ENCODE measurements at places on chromosomes 3 and 15.

- no peak for DNase-seq
These were observed 18.2 kb upstream of the B4GALT4 start for GRCh38 chr3:119258915-119259314.

GRCh38 chr3:98763076-98763475, at the start of gene ST3GAL6:
TSS of gene ST3GAL6 (plus strand) at chr3:98763340. CDS start at chr3:98768441, 5,101 bp downstream.
- DNase-seq = no peak

DNA sequence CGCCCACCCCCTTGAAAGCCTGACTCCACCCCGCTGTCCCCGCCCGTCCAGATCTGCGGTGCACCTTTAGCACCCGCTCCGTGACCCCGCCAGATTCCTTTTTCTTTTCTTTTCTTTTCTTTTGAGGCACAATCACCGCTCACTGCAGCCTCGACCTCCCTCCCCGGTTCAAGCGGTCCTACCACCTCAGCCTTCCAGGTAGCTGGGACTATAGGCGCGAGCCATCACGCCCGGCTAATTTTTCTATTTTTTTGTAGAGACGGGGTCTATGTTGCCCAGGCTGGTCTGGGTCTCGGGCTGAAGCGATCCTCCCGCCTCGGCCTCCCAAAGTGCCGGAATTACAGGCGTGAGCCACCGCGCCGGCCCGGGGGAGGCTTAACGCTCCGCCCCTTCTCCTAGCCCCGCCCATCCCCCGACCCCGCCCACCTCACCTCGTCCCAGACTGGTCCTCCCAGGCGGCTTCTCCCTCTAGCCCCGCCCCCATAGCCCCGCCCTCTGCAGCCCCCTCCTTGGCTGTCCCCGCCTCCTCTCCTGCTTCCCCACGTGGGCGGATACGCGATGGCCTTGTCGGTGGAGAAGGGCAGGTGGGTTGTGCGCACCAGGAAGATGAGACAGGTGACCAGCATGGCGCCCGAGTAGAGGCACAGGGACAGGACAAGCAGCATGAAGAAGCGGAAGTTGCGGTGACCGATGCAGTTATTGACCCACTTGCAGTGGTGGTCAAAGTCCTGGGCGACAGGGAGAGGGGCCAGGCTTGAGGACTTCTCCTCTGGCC, 3.2 kb downstream of the ZDHHC19 start:
- no peak for DNase-seq

DNA sequence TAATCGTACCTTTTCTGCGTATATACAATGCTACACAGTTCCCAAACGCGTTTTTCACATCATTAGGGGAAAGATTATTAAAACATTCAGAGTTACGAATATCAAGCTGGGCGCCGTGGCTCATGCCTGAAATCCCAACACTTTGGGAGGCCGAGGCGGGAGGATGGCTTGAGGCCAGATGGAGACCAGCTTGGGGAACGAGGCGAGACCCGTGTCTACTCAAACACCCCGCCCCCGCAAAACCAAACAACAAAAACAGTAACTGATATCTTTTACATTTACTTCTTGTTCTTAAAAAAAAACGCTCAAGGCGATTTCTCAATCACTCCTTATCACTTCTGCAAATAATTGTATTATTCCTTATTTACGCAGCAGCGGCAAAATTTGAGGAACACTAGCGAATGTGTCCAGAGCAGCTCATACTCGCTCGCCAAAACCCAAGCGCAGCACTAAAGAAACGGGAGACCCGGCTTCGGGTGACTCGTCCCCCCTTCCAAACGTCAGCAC, 1.2 kb downstream of the ZBTB11 start:
- DNase-seq = no peak

All from NCI-H1092 treated with DMSO at 0.1 percent for 48 hours (cell line).